Mucosa of descending colon (tissue), 3 donors: ENCODE measurements at places on chromosomes 7 and 10. TPM values are rescaled to one million over a fixed set of nuclear protein-coding genes. Genes with fewer than 3 reads are reported as not detected.

GRCh38 chr10:126521399-126521798 lies 133.1 kb upstream of the ADAM12 start:
- DNase-seq = no peak

DNA sequence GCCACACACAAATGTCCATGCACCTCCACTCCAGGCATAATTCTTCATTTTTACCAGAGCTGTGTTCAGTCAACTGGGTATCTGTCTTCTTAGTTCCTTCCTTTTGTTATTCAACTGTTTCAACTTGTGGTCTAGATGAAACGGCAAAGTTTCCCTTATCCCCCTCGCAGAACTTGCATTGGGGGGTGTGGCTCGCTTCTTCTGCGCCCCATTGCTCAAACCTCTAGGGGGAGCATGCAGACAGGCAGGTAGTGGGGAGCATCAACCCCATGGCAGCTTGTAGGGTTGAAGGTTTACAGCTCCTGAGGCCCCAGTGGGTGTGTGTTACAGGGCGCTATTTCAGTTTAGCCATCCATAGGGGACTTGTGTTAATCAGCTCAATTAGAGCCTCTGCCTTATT lies 38.3 kb upstream of the COBL start:
- no peak for DNase-seq

DNA sequence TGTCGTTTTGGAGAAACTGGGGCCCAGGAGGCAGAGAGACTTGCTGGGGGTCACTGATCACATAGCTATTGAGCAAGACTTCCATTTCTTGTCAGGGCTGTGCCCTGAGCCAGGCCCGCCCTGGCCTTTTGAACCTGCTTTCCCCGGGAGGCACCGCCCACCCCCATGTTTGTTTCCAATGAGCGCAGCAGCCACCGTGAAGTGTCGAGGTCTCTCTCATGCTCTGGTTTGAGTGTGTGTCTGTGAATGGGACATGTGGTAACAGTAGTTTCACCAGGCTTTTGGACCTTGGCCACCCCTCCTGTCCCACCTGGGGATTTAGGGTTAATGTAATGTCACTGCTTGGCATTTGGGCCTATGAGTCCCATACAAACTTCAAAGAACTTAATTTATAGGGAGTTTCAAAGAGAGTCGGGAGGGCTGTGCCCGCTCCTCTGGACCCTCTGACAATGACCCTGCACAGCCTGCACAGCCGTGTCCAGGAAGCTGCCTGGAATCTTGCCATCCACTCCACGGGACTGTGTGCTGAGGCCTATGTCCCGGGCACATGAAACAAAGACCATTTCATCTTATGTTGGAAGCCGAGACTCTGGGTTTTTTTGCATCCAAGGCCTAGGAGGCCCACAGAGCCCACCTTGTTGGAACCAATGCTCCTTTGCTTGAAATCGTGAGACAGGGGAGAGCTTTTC lies 6.3 kb downstream of the PRF1 start:
- DNase-seq = no peak

DNA sequence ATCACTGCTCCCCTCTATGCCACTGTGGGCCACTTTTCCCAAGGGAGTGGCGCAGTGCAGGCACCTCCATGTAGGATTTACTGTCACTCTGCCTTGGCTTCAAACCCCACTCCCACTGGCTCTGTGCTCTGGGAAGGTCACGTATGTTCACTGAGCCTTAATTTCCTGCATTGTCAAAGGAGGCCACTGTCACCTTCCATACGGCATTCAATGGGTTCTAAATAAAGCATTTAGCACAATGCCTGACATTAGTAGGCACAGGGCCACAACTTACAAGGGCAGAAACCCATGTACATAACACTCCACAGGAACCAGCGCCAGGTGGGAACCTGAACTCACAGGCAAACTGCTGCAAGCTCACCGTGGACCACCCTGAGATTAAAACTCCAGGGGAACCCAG lies 196.4 kb downstream of the USP6NL start:
- DNase-seq = no peak

DNA sequence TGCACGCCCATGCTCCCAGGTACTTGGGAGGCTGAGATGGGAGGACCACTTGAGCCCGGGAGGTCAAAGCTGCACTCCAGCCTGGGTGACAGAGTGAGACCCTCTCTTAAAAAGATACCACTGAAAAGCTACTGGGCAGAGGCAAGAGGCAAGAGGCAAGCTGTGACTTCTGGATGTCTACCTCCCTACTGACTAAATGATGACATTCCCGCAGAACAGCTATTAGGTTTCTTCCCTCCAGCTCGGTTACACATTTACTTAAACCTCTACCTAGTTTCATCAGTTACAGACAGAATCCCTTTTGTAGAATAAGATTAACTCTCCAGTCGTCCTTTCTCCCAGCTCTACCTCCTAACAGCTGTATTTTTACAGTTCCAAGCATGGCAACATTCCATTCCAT lies 21.2 kb downstream of the RHEB start:
- no peak for DNase-seq

- no peak for DNase-seq
Observed at GRCh38 chr10:12372846-12373245, 23.5 kb downstream of the CAMK1D start.

- no peak for DNase-seq
Observed at GRCh38 chr10:99443500-99443899, 13.1 kb upstream of the GOT1 start.

DNA sequence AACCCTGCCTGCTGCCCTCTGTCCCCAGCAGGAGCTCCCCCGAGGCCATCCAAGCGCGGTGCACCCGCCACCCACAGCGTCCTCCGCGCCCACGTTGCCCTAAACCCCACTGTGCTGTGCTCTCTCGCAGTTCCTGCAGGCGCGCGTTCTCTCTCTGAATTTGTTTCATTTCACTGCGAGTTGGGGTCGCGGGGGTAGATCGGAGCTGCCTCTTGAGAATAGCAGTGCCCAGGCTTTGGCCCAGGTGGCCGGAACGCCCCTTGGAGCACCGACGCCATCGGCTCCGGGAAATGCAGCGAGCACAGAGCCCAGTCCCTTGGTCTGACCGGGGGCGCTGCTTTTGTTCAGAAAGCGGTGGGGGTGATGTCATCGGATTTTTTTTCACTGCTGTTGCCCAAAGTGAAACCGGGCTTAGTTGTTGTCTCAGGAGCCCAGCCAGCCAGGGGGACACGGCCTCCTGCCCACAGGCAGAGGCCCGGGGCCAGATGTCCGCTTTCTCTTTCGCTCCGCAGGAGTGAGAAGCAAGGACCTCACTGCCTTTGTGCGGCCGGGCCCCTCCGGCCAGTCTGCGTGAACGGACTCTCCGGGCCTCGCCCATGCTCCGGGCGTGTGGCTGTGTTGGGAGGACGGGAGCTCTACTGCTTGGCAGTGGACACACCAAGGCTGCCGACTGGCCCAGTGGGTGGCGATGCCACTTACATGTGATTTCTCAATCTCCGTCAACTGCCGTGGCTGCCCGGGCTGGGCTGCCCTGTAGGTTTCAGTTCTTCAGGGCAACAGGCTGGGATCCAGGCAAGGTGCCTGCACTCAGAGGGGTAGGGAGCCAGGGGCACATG lies 43.1 kb downstream of the FOXK1 start:
- peak; percentile 79 for DNase-seq

DNA sequence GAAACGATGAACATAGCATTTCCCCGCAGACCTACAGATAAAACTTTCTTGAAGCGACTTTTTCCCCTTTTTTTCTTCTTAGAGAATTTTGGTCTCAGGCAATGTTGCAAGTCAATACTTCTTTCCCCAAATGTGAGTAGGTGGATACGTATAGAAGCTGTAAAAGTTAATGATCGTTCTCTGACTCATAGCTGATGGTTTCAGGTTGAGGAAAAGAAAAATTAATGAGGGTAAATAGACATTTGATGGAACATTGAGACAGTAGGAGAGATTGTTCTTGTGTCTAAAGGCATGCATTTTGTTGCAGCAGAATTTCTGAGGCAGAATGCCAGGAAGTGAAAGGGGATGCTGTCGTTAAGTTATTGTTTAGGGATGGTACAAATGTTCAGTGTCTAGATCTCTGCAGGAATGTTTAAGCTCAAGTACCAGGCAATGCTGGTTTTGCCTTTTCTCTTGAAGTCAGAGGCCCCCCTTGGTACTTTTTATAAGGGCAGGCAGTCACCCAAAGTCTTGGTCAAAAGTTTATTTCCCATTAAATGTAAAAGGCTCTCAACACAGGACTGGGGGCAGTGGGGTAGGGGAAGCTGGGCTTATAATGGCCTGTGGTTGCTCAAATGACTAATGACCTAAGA lies 9.3 kb downstream of the TCF7L2 start:
- DNase-seq = no peak

DNA sequence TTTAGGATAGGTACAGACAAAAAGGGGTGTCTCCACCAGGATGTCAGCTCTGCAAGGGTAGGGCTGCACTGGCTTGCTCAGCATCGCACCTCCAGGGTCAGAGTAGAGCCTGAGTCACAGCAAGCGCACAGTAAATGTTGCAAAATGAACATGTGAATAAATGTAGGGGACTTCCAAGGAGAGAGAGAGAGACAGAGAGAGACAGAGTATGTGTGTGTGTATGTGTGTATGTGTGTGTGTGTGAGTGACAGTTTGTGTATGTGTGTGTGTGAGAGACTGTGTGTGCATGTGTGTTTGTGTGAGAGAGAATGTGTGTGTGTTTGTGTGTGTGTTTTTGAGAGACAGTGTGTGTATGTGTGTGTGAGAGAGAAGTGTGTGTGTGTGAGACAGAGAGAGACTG lies 163.3 kb downstream of the RPS24 start:
- DNase-seq = no peak

DNA sequence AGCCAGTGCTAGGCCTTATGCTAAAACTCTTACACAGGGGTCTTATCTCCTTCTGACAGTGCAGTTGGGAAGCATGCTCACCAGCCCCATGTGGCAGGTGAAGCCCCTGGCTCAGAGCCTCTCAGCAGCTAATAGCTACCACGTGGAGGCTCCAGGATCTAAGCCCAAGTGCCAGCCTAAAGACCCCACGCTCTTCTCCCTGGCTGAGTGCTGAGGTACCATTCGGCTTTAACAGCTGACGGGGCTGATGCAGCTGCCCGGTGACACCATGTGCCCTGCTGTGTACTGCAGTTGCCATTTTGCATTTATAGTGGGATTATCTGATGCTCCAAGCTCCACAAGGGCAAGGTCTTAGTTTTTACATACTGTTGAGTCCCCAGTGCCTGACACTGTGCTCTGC lies 515.7 kb upstream of the GALNT17 start:
- no peak for DNase-seq

GRCh38 chr10:86824151-86824550 lies 67.7 kb downstream of the BMPR1A start:
- peak; percentile 12 for DNase-seq

DNA sequence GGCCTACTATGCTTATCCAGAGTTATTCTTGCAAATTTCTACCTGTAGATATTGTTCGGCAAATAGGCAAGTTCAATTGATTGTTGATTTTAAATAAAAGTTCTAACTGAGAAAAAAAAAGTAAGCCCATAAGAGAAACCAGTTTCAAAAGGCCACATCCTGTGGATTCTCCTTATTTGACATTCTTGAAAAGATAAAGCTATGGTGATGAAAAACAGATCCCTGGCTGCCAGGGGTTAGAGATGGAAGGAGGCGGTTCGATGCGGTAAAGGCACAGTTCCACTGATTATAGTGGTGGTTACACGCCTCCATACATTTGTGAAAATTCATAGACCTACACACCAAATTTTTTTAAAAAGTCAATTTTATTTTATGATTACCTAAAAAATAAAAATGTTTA lies 347.8 kb downstream of the KCNMA1 start:
- DNase-seq = no peak

DNA sequence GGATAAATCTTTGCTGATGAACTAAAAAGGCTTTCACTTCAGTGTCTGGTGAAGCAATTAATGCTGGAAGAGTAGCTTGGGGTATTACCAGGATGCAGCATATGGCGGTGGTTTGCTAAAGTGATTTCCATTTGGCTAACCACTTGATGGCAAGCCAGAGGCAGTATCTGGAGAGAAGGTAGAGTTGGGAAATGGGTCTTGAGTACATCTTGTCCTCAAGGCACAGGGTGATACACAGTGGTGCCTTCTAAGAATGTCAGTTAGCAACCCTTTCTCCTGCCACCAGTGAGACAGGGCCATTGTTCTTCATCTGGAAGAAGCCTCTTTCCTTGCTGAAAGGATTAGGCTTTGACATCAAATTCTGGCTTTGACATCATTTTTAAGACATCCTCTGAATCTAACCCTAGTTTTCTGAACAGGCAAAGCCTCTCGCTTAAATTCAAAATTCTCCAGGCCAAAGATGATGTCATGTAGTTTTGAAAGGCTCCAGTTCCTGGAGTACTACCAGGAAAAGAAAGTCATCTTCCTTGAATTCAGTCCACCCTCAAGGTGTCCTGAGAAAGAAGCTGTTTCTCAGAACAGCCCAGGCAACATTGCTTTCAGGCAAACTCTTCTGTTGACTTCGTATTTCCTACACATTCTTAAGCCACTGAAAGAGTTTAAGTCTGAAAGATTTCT lies 162.4 kb downstream of the ARID5B start:
- DNase-seq = no peak

- no peak for DNase-seq
Observed at GRCh38 chr7:157234271-157234670, 95.5 kb downstream of the UBE3C start.

DNA sequence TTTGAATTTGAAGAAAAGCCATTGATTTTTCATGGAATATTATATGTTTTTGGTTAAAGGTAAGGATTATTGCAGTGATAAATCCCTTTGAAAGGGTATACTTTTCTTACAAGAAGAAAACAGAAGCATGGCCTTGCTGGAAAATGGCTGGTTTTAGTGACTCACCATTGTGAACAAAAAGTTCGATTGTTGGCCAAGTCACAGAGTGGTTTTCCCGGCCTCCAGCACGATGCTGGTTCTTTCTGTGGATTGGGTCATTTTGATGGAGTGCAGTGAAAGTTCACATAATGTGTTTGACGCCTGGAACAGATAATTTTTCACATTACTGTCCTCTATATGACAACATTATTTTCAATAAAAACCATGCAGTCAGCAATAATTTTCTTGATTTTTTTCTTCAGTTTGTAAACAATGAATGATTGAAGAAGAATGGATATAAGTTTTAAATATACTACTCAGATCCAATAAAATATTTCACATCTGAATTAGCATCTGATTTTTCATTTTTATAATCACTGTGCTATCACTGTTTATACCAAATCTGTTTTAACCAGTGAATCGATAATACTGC lies 60.9 kb downstream of the RBM20 start:
- no peak for DNase-seq

- no peak for DNase-seq
Observed at GRCh38 chr10:96708456-96708855, 11.9 kb downstream of the PIK3AP1 start.

GRCh38 chr10:130244928-130245495 lies 108.8 kb downstream of the GLRX3 start:
- DNase-seq = no peak

GRCh38 chr7:81457852-81458522 lies 311.9 kb downstream of the HGF start:
- DNase-seq = no peak

TACR2 gene
- 204 TPM for total RNA-seq

CXCL12 gene
- 51.3 TPM for total RNA-seq

SLC12A9 gene
- 33.5 TPM for total RNA-seq

INMT gene
- 1.6 TPM for total RNA-seq

SEMA3D gene
- 2.1 TPM for total RNA-seq

RBM20 gene
- 2.0 TPM for total RNA-seq

PDE6C gene
- total RNA-seq = not detected

HSPB1 gene
- 310 TPM for total RNA-seq
